ENCODE measurements at places on chromosomes 4 and X.

- no peak for DNase-seq
Measured at GRCh38 chr4:153745651-153746050, 14.2 kb downstream of the RNF175 start.

DNA sequence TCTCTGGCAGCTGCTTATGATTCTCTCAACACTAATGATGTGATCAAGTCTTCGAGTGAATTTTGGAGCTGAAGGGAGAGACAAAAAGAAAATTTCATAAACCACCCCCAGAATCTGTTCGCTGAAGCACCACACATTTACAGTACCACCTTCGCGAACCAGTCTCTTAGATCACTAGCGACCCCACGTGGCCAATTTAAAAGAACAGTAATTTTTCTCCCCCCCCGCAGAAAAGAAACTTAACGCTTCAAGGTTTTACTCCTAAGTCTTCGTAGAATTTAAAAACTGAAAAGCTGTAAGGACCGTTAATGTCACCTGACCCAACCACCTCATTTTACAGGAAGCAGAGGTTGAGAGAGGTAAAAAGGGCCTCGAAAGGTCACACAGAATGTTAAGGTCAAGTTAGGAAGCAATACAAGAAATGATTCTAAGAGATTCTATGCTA lies 187.5 kb downstream of the QDPR start:
- no peak for DNase-seq

DNA sequence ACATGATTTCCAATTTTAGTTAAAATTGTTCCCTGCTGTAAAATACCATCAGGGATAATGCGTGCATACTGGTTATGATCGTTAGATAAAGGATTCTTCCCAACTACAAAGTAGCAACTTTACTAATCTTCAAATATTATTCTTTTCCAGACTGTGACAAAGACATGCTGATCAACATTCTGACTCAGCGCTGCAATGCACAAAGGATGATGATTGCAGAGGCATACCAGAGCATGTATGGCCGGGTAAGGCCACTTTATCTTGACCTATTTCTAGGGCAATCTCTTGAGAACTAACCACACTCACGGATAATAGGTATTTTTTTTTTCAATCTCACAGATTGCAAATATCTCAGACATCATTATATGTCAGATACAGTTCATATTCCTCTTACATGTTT lies 47.0 kb downstream of the ANXA10 start:
- DNase-seq: no peak

DNA sequence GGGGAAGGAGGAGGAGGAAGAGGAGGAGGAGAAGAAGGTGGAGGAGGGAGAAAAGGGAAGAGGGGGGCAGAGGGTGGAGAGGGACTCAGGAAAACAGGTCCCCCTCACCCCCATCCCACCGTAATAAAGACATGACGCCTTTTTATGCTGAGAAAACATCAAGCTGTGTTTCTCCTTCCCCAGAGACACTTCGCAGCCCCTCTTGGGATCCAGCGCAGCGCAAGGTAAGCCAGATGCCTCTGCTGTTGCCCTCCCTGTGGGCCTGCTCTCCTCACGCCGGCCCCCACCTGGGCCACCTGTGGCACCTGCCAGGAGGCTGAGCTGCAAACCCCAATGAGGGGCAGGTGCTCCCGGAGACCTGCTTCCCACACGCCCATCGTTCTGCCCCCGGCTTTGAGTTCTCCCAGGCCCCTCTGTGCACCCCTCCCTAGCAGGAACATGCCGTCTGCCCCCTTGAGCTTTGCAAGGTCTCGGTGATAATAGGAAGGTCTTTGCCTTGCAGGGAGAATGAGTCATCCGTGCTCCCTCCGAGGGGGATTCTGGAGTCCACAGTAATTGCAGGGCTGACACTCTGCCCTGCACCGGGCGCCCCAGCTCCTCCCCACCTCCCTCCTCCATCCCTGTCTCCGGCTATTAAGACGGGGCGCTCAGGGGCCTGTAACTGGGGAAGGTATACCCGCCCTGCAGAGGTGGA lies 45.3 kb upstream of the SHOX start:
- no peak for DNase-seq
